ENCODE measurements at places on chromosomes 5 and 9. TPM values are rescaled to one million over a fixed set of nuclear protein-coding genes. Genes with fewer than 3 reads are reported as not detected.

- no peak for DNase-seq
- H3K27ac ChIP-seq, result no peak overlapping the region
- no peak overlapping the region for H3K4me3 ChIP-seq
These were observed 3.9 kb upstream of the RABL6 start for GRCh38 chr9:136803551-136804508.

DNA sequence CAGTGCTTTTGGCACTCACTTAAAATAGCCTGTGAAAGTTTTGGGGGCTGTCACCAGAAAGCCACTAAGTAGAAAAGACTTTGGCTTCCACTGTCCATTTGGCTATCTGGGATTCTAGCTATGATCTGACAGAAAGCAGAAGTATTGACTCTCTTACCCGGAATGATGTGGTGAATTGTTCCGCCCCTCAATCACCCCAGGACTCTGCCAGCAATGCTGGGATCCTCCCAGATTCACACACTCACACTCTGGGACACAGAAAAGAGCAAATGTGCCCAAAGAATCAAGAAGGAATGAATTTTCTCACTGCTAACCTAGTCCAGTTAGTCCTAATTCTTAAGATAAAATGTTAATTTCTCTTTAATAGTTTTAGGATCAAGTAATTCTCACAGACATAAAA is 576.9 kb downstream of the BNC2 start:
- no peak overlapping the region for H3K4me3 ChIP-seq
- no peak for DNase-seq
- H3K27ac ChIP-seq, result no peak overlapping the region
- H3K4me1 ChIP-seq, result no peaks in the 10 kb centered on the region
- H3K36me3 ChIP-seq, result no peaks in the 10 kb centered on the region
- no peaks in the 10 kb centered on the region for H3K27me3 ChIP-seq

DNA sequence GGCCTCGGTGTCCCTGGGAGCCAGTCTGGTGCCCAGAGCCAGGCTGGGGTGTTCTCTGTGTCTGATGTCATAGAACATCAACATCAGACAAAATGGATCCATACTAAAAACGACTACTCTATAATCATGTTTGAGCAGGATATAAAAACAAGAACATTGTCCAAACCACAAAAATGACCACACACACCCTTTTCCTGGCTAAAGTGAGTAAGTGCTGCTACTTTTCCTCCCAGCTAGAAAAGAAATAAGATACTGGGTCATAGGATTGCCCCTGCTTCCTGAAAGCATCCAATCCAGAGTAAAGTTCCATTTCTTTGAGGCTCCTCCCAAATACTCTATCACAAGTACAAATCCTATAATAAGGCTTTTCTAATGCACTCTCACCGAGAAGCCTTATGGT is 19.7 kb upstream of the TRAF1 start:
- no peaks in the 10 kb centered on the region for H3K36me3 ChIP-seq
- no peak for DNase-seq
- H3K27ac ChIP-seq, result no peak overlapping the region
- H3K4me1 ChIP-seq, result no peaks in the 10 kb centered on the region
- no peak overlapping the region for H3K4me3 ChIP-seq
- H3K27me3 ChIP-seq, result peaks cover 2% of the 10 kb centered on the region

DNA sequence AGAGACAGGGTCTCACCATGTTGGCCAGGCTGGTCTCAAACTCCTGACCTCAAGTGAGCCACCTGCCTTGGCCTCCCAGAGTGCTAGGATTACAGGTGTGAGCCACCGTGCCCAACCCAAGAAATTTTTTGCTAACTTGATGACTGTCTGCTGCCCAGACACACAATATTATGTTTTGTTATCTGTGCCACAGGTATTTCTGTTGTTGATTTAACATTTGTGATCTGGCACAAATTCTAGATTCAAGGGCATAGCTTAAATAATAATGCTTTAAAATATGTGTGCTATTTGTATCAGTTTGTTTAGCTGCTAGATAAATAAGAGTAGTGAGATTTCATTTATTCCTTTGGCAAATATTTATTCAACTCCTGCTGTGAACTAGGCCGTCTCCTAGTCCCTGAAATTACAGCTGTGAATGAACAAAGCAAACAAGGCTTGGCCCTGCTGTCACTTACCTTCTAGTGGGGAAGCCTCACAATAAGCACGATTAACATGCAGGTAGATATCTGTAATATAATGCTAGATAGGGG is 35.3 kb downstream of the GAPVD1 start:
- H3K36me3 ChIP-seq, result peaks cover 21% of the 10 kb centered on the region
- no peaks in the 10 kb centered on the region for H3K27me3 ChIP-seq
- no peak overlapping the region for H3K4me3 ChIP-seq

GRCh38 chr5:105931881-105932421 is 1738.8 kb downstream of the EFNA5 start:
- H3K36me3 ChIP-seq, result no peaks in the 10 kb centered on the region
- no peaks in the 10 kb centered on the region for H3K27me3 ChIP-seq
- H3K27ac ChIP-seq, result no peak overlapping the region
- no peak for DNase-seq

GRCh38 chr9:116447934-116448333 is 239.2 kb upstream of the TRIM32 start:
- H3K27me3 ChIP-seq, result no peaks in the 10 kb centered on the region
- no peak for DNase-seq
- no peaks in the 10 kb centered on the region for H3K36me3 ChIP-seq
- H3K4me3 ChIP-seq, result no peak overlapping the region
- H3K4me1 ChIP-seq, result no peaks in the 10 kb centered on the region
- H3K27ac ChIP-seq, result no peak overlapping the region

- no peak overlapping the region for H3K27ac ChIP-seq
- DNase-seq, result no peak
- peaks cover 57% of the 10 kb centered on the region for H3K27me3 ChIP-seq
- peaks cover 37% of the 10 kb centered on the region for H3K4me1 ChIP-seq
- H3K36me3 ChIP-seq, result peaks cover 3% of the 10 kb centered on the region
These were observed 353 bp downstream of the ACSL6 start for GRCh38 chr5:132010989-132011621.

GRCh38 chr9:92480291-92480771 is 2.0 kb downstream of the ASPN start:
- H3K4me1 ChIP-seq, result peaks cover 13% of the 10 kb centered on the region
- no peak overlapping the region for H3K27ac ChIP-seq
- no peak overlapping the region for H3K4me3 ChIP-seq
- no peaks in the 10 kb centered on the region for H3K27me3 ChIP-seq
- H3K36me3 ChIP-seq, result no peaks in the 10 kb centered on the region

- H3K4me1 ChIP-seq, result peaks cover 29% of the 10 kb centered on the region
- peak overlapping the region; percentile 91 for H3K27ac ChIP-seq
- peaks cover 69% of the 10 kb centered on the region for H3K36me3 ChIP-seq
These were observed 67.5 kb downstream of the ZCCHC7 start for GRCh38 chr9:37187713-37188439.

DNA sequence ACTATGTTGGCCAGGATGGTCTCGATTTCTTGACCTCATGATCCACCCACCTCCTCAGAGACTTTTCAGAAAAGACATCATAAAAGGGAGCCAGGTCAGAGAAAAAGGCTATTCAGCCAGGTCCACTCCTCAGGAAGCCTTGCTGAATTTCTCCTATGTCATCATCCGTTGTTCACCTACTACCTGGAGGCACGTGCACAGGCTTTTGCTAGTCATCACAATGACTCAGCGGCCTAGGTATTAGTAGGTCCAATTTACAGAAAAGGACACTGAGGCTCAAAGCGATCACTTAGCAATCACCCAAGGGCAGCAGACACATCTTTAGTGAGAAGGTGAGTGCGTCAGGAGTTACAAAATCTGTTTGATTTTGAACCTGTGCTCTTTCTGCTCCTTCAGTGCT is 72.3 kb upstream of the RAD23B start:
- no peak for DNase-seq
- H3K36me3 ChIP-seq, result no peaks in the 10 kb centered on the region
- peaks cover 15% of the 10 kb centered on the region for H3K4me1 ChIP-seq
- H3K27ac ChIP-seq, result no peak overlapping the region

DNA sequence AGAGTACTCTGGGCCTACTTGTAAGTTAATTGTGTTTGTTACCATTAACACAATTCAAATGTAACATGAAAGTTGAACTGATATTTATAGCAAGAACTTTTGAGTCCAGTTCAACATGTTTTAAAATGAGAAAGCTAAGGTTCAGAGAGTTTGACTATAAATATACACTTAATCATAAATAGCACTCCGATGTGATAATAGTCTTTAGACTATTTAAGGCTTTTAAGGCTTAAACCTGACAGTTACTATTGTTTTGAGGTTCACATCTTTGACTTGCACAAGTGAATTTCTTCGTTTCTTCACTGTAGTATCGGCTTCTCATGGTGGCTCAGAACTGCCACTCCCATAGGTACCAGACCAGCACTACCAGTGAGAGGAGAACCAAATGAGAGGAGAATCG is 42.4 kb downstream of the ZNF608 start:
- no peak overlapping the region for H3K27ac ChIP-seq
- no peaks in the 10 kb centered on the region for H3K27me3 ChIP-seq
- H3K4me3 ChIP-seq, result no peak overlapping the region
- H3K4me1 ChIP-seq, result no peaks in the 10 kb centered on the region

DNA sequence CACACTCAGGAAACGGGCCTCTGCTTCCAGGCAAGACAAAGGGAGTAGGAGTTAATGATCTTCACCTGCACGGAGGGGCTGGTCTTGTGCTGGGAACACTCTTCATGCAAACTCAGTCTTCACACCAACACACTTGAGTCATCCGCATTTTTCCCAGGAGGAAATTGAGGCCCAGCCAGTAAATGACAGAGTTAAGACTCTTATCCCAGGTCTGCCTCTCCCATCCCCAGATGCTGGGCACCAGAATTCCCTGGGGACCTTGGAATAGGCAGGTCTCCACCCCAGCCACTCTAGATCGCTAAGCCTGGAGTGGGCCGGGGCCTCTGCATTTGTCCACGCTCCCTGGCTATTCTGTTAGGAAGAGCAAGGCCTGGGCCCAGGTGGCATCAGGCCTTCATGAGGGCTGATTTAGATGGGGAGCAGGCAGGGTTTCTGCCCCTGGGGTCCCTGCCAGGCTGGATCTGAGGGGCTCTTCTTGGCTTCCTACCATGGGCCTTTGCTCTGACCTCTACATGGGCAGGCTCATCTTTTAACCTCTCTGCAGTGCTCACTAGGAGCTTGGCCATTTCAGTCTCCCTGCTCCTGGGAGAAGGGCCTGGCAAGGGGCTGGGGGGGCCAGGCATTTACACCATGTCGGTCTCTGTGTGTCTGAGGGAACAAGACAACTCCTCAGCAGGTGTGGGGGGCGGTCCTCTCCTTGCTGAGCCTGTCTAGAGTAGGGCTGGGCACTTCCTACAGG is 77.3 kb downstream of the AMBP start:
- H3K4me3 ChIP-seq, result no peak overlapping the region
- no peaks in the 10 kb centered on the region for H3K27me3 ChIP-seq
- no peaks in the 10 kb centered on the region for H3K4me1 ChIP-seq
- H3K27ac ChIP-seq, result no peak overlapping the region
- DNase-seq, result peak; percentile 3
- H3K36me3 ChIP-seq, result no peaks in the 10 kb centered on the region

DNA sequence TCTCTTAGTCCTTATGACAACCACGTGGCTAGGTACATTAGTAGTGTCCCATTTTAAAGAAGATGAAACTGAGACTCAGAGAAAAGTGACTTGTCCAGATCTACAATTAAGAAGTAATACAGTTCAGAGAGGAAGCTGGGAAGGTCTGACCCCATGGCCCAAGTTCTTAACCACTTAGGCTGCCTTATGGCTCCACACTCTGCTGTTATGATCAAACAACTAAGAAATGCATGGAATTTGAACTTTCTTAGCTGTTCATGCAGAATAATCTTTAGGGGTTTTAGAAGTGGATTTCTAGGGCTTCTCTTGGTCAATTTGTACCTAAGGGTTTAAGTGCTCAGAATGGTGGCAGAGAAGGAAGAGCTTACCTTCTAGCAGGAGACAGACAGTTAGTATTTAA is 128.0 kb upstream of the MSX2 start:
- H3K27me3 ChIP-seq, result no peaks in the 10 kb centered on the region
- no peaks in the 10 kb centered on the region for H3K4me1 ChIP-seq
- no peak for DNase-seq
- H3K27ac ChIP-seq, result no peak overlapping the region

DNA sequence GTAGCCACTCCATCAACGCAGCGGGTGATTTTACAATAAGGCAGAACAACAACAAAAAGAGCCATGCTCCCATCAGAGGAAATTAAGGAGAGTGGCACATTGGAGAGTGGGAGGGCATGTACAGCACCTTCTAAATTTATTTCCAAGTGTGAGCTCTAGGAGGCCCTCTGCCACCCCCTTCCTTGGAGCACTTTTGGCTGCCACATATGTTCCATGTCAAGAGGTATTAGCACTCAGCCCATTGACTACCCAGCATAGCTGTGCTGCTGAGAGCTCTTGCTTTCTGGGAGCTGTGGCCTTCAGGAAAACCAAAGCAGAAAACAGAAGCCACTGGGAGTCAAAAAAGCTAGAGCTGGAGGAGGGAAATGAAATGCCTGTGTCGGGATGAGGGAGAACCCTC is 200.2 kb upstream of the PANK3 start:
- H3K27me3 ChIP-seq, result no peaks in the 10 kb centered on the region
- no peak for DNase-seq
- H3K27ac ChIP-seq, result no peak overlapping the region
- peaks cover under 1% of the 10 kb centered on the region for H3K4me1 ChIP-seq
- H3K4me3 ChIP-seq, result no peak overlapping the region

DNA sequence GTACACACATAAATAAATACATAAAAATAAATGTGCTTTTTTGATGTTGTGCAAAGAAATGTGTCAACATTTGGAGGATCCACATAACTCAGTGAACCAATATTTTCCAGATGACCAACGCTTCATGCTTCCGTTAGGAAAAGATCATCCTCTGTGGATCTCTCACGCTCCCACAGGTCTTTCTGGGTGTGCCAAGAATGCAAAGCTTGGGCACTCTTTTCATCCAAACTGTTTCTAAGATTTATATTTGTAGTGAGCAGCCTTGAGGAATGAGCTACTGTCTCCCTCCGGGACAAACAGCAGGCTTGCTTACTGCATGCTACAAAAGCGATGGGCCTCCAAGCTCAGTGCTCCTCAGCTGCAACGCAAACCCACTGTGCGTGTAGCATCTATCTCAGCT is 46.2 kb upstream of the RUFY1 start:
- H3K4me3 ChIP-seq, result no peak overlapping the region
- no peaks in the 10 kb centered on the region for H3K36me3 ChIP-seq
- no peak for DNase-seq
- no peaks in the 10 kb centered on the region for H3K27me3 ChIP-seq

- DNase-seq, result no peak
- no peak overlapping the region for H3K27ac ChIP-seq
- H3K27me3 ChIP-seq, result peaks cover 4% of the 10 kb centered on the region
- H3K36me3 ChIP-seq, result no peaks in the 10 kb centered on the region
These were observed 36.3 kb downstream of the FAM163B start for GRCh38 chr9:133572821-133573361.

- no peak overlapping the region for H3K27ac ChIP-seq
- no peak for DNase-seq
- H3K4me3 ChIP-seq, result no peak overlapping the region
- peaks cover 2% of the 10 kb centered on the region for H3K4me1 ChIP-seq
- peaks cover 2% of the 10 kb centered on the region for H3K27me3 ChIP-seq
These were observed 52.3 kb upstream of the RARS1 start for GRCh38 chr5:168434001-168434400.

SREK1IP1 gene
- 30.9 TPM for total RNA-seq

PDGFRB gene
- 0.46 TPM for total RNA-seq

DELE1 gene
- 74.1 TPM for total RNA-seq

ZNF608 gene
- total RNA-seq, result not detected

EGFLAM gene
- total RNA-seq, result not detected

CCL27 gene
- total RNA-seq, result 0.55 TPM

ADAMTS2 gene
- not detected for total RNA-seq

ODF2 gene
- total RNA-seq, result 61.5 TPM

TAF11L5 gene
- not detected for total RNA-seq

MYORG gene
- total RNA-seq, result 1.6 TPM

SLIT3 gene
- 8.1 TPM for total RNA-seq

ENTPD8 gene
- not detected for total RNA-seq

PKD2L2 gene
- total RNA-seq, result not detected

FOXD4L3 gene
- not detected for total RNA-seq

IL4 gene
- 21.6 TPM for total RNA-seq

FAM221B gene
- not detected for total RNA-seq

LHFPL2 gene
- 0.09 TPM for total RNA-seq

Data from activated T-helper 2 cell treated with anti-CD3 and anti-CD28 coated beads, Interferon-gamma antibody, Interleukin-2, Interleukin-4, amounts not matched to agents 10 μg/mL and 5 μg/mL and 100 μg/mL, durations not matched to agents 14 hours and 24 hours and 36 hours (primary cell).